ENCODE measurements at places on chromosomes 12 and 14.

DNA sequence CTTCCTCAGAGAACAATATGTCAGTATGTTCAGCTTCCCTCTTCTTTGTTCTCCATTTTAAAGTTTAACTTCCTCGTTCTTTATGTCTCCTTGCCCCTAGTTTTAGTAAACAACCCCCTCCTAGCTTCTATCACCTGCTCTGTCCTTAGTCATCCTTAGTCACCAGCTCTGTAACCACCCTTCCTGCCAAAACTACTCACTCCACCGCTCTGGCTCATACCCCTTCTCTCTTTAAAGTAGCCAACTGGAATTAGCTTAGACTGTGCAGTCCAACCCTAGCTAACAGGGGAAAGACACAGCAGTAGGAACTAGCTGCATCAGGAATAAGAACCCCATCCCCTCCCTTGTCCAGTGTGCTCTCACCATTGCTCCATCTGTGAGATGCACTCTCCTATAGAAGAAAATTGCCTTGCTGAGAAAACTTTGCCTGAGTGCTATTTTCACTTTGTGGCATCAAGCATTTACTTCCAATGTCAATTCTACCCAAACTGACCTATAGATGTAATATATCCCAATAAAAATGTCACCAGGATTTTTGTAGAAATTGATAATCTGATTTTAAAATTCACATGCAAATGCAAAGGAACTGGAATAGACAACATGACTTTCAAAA is 603.2 kb downstream of the C12orf50 start:
- no peak for DNase-seq

- no peak for DNase-seq
These were observed 37.2 kb upstream of the RHOJ start for GRCh38 chr14:63167044-63167443.

GRCh38 chr12:75374971-75375370 is 15.9 kb upstream of the GLIPR1L2 start:
- no peak for DNase-seq

- DNase-seq, result no peak
These were observed 5.6 kb downstream of the NRIP2 start for GRCh38 chr12:2829275-2829674.

- DNase-seq, result no peak
These were observed 509.1 kb downstream of the VRK1 start for GRCh38 chr14:97306133-97306759.

GRCh38 chr12:82886671-82887340 is 200.1 kb downstream of the TMTC2 start:
- DNase-seq, result no peak

Measured in hippocampal formation (tissue), 2 donors.